Stimulated activated CD4-positive, alpha-beta T cell treated with anti-CD3 and anti-CD28 coated beads, Interleukin-12 subunit alpha, Interleukin-12 subunit beta, amount 100 ng/mL, for 4 hours (primary cell): ENCODE measurements at places on chromosomes 7 and 10.

DNA sequence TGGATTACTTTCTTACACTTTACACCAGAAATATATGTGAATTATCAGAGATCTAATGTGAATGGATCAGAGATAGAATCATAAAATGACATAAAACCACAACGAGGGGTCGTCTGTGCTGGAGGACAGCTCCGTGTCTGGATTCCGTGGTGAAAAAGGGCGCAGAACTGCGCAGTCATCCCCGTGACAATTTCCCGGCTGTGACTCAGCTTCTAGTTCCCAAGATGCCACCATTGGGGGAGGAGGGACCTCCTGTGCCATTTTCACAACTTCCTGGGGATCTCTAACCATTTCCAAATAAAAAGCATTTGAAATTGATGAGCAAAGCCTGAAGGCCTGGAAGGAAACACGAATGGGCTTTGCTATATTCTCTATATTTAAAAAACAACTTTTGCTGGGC lies 72.1 kb downstream of the PDGFA start:
- DNase-seq, result no peak

- no peak for DNase-seq
Measured at GRCh38 chr7:18520450-18521235, 25.1 kb downstream of the HDAC9 start.

- DNase-seq, result no peak
Measured at GRCh38 chr7:13800694-13801448, 188.6 kb downstream of the ETV1 start.

GRCh38 chr10:27463961-27464360 lies 40.1 kb upstream of the RAB18 start:
- DNase-seq, result no peak

DNA sequence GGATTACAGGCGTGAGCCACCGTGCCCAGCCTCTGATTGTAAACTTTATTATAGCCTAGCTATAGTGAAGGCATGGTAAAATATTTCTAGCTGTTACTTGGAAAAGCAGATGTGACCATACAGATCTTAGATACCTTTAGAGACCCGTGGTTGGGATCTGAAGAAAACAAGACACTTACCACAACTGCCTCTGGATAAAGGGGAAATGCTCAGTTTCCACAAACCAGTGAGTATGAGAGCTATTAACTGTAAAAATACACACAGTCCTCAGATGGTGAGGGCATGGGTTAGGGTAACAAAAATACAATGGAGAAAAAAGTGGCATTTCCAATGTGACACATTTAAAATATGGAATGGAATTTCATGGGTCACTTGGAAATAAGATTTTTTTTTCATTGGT lies 63.0 kb downstream of the ZNF438 start:
- DNase-seq, result no peak

DNA sequence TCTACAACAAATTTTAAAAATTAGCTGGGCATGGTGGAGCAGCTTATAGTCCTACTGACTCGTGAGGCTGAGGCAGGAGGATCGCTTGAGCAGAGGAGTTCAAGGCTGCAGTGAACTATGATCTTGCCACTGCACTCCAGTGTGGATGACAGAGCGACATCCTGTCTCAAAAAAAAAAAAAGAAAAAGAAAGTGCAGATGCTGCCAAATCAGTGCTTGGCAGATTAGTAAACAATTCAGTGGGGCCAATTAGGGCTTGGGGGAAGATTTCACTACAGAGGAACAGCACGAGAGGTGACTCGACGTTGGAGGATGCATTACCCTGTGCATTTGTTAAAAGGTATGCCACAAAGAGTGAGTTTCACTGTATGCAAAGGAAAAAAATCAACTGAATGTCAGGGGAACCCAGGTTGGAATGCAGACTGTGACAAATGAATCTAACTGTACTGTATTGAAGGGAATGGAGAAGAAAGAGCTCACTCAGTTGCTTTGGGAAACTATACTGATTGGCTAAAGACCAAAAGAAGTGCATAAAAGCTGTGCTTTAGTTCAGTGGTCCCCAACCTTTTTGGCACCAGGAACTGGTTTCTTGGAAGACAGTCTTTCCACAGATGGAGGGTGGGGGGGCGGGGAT lies 31.6 kb downstream of the GARIN1A start:
- DNase-seq, result no peak

- no peak for DNase-seq
Measured at GRCh38 chr10:77163670-77164348, 473.8 kb downstream of the KCNMA1 start.

- no peak for DNase-seq
Measured at GRCh38 chr7:117312593-117313580, 10.0 kb downstream of the WNT2 start.
